ENCODE measurements at places on chromosomes 2 and 18.

- DNase-seq = no peak
Measured at GRCh38 chr18:73258375-73259087, 390.7 kb upstream of the NETO1 start.

DNA sequence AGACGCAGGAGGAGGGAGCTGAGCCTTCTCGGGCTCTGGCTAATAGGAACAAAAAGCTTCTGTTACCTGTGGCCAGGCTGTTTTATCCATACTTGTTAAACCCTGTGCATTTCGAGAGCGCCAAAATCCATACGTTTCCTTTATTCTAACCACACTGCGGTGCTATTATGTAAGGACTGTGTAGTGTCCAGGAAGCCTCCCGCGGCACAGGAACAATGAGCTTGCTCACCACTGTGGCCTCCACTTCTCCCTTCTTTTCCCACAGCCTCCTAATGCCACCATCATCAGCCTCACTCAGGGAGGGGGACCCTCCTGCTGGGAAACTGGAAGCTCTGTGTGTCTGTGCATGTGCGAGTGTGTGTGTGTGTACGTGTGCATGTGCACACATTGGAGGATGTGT, 268.5 kb downstream of the HAUS1 start:
- no peak for DNase-seq

DNA sequence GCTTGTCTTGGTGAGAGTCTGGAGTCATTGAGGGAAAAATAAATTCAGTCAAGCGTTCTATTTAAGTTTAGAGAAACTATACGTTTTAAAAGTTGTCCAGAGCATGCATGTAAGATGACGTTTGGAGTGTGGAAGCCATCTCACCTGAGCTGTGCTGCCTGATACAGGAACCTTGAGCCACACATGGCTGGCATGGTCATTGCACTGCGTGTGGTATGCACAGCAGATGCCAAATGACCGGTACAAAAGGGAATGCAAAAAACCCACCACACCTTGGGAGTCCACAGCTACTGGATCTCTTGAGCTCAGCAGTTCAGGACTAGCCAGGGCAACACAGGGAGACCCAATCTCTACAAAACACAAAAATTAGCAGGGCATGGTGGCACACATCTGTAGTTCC, 4.3 kb downstream of the MZT2B start:
- DNase-seq = no peak

DNA sequence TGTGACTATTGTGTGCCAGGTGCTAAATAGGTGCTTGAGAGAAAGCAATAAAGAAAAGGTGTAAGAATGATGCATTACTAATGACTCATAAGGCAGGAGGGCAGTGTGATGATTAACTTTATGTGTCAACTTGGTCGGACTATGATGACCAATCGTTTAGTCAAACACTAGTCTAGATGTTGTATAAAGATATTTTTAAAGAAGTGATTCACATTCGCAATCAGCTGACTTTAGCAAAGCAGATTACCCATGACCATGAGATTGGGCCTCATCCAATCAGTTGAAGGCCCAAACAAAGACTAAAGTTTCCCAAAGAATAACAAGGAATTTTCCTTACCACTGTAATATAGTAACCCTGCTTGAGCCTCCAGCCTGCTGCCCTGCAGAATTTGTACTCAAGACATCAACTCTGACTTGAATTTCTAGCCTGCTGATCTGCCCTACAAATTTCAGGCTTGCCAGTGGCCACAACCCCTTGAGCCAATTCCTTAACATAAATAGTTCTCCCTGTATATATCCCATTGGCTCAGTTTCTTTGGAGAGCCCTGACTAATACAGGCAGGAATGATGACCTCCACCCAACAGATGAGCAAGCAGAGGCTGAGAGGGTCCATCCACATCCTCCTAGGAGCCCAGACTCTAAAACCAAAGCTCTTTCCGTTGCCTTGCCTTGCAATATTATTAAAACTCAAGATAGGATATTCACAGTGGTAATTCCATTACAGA, 132.6 kb downstream of the ACTR3 start:
- peak; percentile 63 for DNase-seq

DNA sequence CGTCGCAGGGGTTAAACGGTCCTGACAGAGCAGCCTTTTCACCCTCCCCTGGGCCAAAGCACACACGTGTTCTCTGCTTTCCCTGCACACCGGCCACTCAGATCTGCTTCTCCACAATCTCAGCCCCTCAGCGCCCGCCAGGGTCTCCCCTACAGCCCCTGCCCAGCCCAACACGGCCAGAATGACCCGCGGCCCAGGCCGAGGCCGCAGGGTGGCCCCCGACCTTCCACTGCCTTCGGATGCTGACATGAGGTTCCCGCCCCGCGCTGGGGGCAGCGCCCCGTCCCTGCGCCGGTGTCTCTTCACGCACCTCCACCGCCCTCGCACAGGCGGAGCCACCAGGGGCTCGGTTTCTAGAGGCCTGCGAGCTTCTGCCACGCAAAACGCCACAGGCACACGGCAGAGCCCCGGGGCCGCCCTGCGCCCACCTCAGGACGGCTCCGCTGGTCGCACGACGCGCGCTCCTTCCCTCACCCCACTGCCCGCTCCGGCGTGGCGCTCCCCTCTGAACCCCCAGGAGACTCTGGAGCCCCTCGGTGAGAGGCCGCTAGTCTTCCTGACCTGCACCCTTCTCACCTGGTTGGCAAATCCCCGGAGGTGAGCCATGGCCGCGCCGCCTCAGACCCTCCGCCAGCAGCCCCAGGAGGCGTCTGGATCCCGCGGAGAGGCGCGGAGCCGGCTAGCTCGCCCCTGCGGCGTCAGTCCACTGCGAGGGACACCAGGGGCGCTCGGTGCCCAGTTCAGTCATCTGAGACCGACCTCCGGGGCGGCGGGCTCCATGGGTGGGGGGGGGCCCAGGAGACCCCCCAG, 749 bp downstream of the STK25 start:
- DNase-seq = no peak

DNA sequence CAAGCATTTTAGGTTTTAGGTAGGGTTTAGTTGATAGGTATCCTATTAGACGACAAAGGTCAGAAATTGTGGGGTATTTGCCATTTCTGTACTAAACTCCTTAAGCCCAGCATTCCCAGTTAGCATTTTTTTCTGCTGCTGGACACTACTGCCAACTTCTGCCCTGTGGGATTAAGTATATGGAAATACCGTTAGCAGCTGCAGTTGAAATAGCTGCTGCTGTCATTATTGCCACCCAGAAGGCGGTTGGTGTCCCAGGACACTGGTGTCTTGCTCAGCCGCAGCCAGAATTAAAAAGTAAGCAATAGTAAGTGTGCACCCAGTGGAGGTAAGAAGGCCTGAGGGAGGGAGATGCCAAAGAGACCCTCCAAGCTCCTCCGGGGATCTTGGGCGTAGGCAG, 1.9 kb upstream of the UXS1 start:
- DNase-seq = no peak

- no peak for DNase-seq
Measured at GRCh38 chr2:37623971-37624900, 47.2 kb downstream of the CDC42EP3 start.

DNA sequence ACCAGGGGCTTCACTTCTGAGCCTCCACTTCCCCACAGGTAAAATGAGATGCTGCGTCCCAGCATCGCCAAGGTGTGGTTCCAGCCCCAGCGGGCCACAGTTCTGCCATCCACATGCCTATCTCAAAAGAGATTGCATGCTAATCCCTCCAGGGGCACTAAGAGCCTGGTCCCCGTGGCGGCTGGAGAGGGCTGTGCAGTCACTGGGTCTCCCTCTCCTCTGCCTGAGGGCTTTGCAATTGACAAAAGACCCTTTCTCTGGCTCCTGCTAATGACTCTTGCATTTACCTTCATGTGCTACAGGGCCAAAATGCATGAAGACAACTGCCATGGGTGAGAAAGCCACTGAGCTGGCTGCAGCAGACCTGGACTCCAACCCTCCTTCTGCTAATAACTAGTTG, 18.5 kb downstream of the ZBTB7C start:
- DNase-seq = no peak

- no peak for DNase-seq
Measured at GRCh38 chr2:6958616-6959235, 41.5 kb downstream of the RNF144A start.

DNA sequence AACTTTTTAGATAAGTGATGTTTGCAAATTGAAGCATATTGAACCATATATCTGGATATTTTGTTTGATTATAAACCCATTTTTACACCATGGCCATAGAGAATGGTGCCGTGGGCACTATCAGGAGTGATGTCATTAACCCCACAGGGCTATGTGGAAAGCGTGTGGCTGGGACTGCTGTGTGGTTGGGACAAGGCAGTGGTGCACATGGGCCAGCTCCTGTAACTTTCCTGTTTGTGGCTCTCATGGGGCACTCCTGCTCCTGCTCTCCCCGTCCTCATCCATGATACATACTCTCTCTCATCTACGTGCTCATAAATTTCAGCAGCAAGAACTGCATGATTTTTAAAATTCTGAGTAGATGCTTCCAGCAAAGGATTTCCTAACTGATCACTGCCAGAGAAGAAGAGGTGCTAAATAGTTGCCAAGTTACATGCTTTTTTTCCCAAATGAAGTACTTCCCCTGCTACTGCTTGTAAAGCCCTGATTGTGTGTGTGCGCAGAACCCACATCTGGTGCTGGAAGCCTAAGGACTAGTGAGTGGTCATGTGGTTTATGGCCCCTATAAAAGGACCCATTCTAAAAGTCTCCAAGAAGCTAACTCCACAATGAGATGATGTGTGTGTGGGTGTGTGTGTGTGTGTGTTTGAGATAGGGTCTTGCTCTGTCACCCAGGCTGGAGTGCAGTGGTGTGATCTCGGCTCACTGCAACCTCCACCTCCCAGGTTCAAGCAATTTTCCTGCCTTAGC, 240.8 kb downstream of the NEDD4L start:
- no peak for DNase-seq

- DNase-seq = no peak
Measured at GRCh38 chr2:118197011-118197675, 108.9 kb downstream of the INSIG2 start.

- DNase-seq = no peak
Measured at GRCh38 chr2:67733517-67733916, 329.3 kb downstream of the C1D start.

GRCh38 chr2:84942166-84942565, 28.8 kb upstream of the KCMF1 start:
- no peak for DNase-seq

- no peak for DNase-seq
Measured at GRCh38 chr2:64565949-64566710, 42.0 kb downstream of the AFTPH start.

DNA sequence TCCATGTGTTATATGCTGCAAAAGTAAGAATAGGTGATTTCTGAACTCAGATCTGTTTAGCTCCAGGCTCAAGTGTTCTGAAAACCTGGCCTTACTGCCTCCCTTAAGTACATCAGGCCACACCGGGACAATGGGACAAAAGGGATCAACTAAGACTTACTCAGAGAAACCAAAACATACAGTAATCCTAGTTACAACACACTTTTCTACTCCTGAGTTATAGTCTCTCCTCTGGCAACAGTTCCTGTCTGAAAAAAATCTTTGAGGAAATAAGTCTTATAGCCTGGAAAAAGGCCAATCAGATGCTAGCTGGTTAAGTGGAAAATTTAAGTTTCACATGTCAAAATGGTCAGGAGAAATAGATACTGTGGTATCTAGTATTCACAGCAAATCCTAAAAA, 5.6 kb downstream of the METTL5 start:
- no peak for DNase-seq

DNA sequence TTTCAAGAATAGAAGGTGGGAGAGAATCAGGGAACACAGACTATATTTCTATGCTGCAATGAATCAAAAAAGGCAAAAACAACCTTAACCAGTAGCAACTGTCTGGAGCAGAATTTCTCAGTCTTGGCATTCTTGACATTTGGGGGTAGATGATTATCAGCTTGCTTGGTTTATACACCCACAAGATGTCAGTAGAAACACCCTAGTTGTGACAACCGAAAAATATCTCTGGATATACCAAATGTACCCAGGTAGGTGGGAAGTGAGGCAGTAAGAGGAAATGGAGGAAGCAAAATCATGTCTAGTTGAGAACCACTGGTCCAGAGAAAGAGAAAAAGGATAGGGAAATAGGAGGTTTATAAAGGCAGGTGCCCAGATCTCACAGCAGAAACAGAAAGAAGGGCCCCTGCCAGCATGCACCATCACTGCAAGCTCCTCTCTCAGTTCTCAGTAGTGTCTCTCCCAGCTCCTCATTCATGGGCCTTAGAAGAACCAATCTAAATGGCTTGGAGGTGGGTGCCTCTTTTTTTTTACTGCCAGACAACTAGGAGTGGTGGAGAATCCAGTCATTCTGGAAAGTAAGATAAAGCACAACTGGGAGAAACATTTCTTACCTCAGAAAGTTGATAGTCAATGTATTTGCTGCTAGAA, 50.4 kb downstream of the MBD2 start:
- DNase-seq = no peak

- DNase-seq = no peak
Measured at GRCh38 chr18:76660571-76661192, 161.7 kb upstream of the ZNF236 start.

- no peak for DNase-seq
Measured at GRCh38 chr2:73110168-73111072, 2.3 kb downstream of the RAB11FIP5 start.

GRCh38 chr2:72779495-72779894, 46.3 kb downstream of the EXOC6B start:
- no peak for DNase-seq

- no peak for DNase-seq
Measured at GRCh38 chr18:11654736-11655605, 34.1 kb upstream of the GNAL start.

- DNase-seq = no peak
Measured at GRCh38 chr2:144154205-144154604, 365.7 kb downstream of the ZEB2 start.
